ENCODE measurements at places on chromosomes 1 and 21. TPM values are rescaled to one million over a fixed set of nuclear protein-coding genes. Genes with fewer than 3 reads are reported as not detected.

DNA sequence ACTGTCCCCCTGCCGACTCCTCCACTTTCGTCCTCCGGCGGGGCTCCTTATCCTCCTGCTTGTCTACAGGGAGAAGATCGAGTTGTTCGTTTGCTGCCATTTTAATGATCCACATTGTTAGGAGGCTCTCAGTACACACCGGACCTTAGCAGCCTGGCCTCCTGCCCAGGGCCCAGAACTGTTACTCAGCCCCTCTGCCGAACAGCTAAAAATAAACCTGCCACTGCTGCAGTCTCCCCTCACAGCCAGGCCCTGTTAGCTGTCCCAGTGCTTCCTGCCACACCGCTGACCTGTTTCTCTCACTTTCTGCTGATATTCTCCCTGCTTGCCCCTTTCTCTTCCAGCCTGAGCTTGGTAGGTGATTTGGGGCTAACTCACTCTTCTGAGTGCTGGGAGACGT lies 8.3 kb downstream of the MAPKAPK2 start:
- no peak for DNase-seq

- no peak for DNase-seq
These were observed 51.0 kb upstream of the DMRTB1 start for GRCh38 chr1:53408013-53408754.

GRCh38 chr1:10209590-10209904 lies 823 bp upstream of the KIF1B start:
- no peak for DNase-seq

- DNase-seq, result peak; percentile 37
These were observed 19.4 kb downstream of the PLEKHO1 start for GRCh38 chr1:150168960-150169601.

- no peak for DNase-seq
These were observed 486.5 kb downstream of the SIPA1L2 start for GRCh38 chr1:232143315-232143886.

S100A7 gene
- 0.38 TPM for total RNA-seq

CAMK2N1 gene
- 6.9 TPM for total RNA-seq

GRCh38 chr21:45598666-45599065 lies 44.9 kb upstream of the PCBP3 start:
- no peak for DNase-seq

DNA sequence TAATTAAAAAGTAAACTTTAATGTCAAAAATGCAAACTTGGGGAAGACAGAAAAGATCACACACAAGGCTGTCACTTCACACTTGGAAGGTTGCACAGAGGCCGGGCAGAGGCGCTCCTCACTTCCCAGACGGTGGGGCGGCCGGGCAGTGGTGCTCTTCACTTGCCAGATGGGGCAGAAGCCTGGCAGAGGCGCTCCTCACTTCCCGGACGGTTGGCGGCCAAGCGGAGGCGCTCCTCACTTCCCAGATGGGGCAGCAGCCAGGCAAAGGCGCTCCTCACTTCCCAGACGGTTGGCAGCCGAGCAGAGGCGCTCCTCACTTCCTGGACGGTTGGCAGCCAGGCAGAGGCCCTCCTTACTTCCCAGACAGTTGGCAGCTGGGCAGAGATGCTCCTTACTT lies 25.8 kb upstream of the IL6R start:
- no peak for DNase-seq

DNA sequence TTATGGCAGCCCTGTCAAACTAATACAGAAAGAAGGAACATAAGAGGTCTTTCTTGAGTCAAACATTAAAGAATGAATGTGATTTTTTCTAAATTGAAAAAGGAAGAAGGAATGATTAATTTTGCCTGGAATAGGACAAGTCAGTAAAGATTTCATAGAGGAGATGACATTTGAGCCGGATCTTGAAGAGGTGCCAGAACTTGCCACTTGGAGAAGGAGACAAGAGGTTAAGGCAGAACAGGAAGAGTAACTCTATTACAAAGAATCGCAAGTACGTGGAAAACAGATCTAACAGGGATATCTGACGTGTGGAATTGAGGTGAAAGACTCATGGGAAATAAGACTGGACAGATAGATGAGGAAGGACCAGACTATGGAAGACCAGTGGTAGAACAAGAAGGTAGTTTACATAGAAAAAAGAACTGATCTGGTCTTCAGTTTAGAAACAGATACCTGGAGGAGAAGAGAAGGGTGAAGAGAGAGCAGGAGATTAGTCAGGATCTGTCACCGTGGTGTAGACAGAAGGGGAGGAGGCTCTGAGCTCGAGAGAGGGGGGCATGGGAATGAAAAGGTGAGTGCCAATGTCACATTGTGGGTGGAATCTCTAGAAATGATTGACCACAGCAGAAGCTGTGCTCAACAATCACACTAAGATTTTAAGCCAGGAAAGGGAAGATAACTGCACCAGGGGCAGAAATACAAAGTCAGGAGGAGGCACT lies 32.5 kb downstream of the RHOU start:
- DNase-seq, result no peak

AIRE gene
- not detected for total RNA-seq

DNA sequence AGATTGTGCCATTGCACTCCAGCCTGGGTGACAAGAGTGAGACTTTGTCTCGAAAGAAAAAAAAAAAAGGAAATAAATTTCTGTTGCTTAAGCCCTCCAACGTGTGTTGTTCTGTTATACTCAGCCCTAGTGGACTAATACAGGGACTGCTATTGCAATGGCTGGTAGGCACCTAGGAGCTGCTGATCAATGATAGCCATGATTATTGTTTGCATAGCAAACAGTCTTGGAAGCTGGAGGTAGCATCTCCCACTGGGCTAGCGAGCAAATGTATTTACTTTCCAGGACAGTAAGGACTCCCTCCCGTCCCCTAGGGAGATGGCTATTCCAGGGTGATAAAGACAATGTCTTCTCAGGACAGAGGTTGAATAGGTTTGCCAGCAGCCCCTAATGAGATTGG lies 13.5 kb upstream of the TNFRSF8 start:
- no peak for DNase-seq

TFF3 gene
- total RNA-seq, result 0.64 TPM

- no peak for DNase-seq
These were observed 30.4 kb downstream of the MORC3 start for GRCh38 chr21:36350282-36350910.

EXOSC10 gene
- 37.4 TPM for total RNA-seq

- DNase-seq, result peak; percentile 23
These were observed 11.7 kb upstream of the CAPN9 start for GRCh38 chr1:230735447-230735846.

GREM2 gene
- not detected for total RNA-seq

FAM110D gene
- not detected for total RNA-seq

HES3 gene
- total RNA-seq, result not detected

CD34 gene
- not detected for total RNA-seq

DNA sequence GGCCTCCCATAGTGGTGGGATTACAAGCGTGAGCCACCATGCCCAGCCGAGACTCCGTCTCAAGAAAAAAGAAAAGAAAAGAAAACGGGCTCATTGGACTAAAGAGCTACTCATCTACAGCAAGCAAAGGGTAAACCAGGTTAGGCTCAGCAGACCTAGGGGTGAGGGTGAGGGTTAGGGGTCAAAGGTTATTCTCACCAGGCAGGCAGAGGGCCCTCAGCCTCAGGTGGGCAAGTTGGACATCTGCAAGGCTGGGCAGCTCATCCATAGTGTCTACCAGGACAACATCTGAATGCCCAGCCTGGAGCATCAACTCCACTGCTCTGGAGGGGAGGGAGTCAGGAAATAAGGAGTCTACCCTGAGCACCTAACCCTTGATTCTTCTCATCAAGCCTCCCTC lies 3.5 kb downstream of the MTMR11 start:
- DNase-seq, result no peak

GRCh38 chr1:60874718-60875117 lies 207.6 kb upstream of the NFIA start:
- peak; percentile 86 for DNase-seq

- peak; percentile 75 for DNase-seq
These were observed 3.8 kb downstream of the RGS13 start for GRCh38 chr1:192639607-192640368.

DNA sequence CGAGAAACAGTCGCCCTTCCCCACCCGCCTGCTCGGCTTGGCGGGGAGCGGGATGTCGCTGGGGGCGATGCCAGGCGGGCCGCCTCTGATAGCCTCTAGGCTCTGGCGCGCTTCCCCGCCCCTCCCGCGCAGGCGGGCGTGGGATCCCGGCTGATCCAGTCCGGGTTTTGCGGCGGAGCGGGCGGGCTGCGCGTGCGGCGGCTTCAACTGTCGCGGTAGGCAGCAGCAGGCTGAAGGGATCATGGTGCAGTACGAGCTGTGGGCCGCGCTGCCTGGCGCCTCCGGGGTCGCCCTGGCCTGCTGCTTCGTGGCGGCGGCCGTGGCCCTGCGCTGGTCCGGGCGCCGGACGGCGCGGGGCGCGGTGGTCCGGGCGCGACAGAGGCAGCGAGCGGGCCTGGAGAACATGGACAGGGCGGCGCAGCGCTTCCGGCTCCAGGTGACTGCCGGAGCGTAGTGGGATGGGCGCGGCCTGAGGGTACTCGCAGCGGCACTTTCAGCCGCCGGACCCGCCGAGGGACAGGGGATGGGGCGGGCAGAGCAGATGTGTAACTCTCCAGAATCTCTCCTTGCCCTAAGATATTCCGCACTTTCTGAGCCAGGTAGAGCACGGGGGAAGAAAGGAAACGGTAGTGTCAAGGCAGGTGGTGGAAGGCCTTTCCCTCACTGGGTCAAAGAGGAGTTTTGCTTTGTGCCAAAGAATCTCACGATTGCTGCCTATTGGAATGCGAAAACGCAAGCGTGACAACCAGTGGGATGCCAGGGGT lies at the start of gene FAAH:
Gene FAAH (plus strand): TSS at position 210 of the 764 bp plus-strand sequence. CDS start 32 bp downstream, at position 242.
- DNase-seq, result peak; percentile 27

LCE2B gene
- not detected for total RNA-seq

- DNase-seq, result peak; percentile 3
These were observed 1128.2 kb downstream of the PLA2G4A start for GRCh38 chr1:187956975-187957374.

DNA sequence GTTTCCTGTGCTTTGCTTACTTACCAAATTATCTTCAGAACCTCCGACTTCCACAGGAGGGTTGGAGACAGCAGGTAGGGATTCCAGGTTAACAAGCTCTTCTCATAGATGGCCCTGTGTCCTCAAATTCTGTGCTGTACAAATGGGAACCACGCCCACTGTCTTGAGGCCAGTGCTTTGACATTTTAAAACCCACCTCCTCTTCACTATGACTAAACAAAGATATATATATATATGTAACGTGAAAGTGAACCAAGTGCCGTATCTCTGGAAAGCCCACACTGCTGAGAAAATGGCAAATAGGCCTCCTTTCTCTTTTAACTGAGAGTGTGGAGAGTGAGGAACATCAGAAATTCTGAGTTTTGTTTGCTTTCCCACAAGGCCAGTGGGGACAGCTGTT lies 99.6 kb downstream of the ZBTB18 start:
- DNase-seq, result no peak

BMP8A gene
- total RNA-seq, result not detected

DNA sequence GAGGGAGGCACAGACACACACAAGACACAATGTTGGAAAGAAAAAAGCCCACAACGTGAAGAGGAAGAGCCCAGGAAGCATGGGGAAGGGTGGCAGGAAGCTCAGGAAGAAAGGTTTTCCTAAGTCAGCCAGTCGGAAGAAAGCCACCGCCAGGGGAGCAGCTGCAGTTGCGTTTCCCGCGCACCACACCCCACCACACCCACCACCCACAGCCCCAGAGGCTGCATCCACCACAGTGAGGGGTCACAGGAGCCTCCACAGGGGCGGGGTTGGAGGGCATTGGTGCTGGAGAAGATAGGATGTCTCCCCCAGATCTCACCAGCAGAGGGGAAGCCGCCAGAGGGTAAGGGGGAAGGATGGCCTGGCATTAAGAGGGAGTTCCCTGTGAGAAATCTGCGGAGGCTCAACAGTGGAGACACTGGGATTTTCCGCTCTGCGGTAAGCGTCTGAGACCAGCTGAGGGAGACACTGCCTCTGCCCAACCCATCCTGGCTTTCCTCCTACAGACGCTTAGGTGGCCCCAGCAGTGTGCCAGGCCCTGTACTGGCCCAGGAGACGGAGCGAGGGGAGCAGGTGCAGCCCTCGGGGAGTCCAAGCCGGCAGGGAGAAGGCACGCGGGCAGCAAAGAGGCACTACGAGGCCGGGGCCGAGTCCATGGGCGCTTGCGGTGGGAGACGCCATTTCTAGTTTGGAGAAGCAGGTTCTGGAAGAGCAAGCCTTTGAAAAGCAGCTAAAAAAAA lies 19.8 kb downstream of the PGLYRP3 start:
- DNase-seq, result no peak

DNA sequence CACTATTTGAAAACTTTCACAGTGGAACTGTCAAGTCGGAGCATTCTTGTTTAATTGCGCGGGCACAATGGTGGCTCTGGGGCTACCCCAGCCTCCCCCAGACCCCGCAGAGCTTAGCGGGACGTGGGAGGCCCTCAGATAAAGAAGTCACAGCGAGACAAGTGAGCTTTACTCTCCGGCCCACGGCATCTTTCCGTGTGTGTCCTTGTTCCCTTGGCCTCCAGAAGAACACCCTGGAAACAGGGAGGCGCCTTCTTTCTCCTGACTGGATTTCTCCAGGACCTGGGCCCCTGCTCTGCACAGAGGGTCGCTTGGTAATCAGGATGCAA lies 382.8 kb downstream of the RRAGC start:
- DNase-seq, result no peak

DNA sequence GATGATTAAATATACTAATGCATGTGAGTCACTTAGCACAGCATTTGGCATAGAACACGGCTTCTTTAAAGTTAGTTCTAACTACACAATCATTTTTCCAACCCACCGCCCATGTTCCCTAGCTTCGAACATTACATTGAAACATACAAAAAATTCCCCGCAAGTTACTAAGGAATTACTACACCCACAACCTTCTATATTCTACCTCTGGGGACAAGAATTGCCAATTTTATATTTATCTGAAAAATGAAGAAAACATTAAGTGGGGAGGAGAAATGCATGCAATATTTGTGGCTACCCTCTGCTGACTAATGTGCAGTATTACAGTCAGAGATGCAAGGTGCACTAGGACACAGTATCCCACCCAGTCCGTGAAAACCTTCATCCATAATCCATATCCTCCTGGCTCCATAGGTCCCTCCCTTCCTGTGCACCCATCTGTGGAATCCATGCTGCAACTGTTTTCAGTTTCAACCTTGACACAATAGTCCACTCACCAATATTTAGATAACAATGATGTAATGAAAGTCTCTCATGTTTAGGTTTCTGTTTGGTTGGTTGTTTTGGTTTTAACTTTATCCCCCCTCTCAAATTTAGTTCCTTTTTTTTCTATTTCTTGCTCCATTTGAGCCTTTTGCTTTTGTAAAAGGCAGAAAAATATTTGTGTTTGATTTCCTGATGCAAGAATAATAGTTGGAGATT lies 31.6 kb downstream of the RGS5 start:
- no peak for DNase-seq

SLC44A5 gene
- under 0.01 TPM for total RNA-seq

PRMT6 gene
- 11.3 TPM for total RNA-seq

SPRR2G gene
- total RNA-seq, result not detected

GRCh38 chr1:5492846-5493245 lies 499.4 kb downstream of the NPHP4 start:
- no peak for DNase-seq
